Glomerular endothelial cell (primary cell): ENCODE measurements at places on chromosomes 2 and 18.

GRCh38 chr2:190443778-190444481, 35.8 kb downstream of the MFSD6 start:
- DNase-seq = no peak

DNA sequence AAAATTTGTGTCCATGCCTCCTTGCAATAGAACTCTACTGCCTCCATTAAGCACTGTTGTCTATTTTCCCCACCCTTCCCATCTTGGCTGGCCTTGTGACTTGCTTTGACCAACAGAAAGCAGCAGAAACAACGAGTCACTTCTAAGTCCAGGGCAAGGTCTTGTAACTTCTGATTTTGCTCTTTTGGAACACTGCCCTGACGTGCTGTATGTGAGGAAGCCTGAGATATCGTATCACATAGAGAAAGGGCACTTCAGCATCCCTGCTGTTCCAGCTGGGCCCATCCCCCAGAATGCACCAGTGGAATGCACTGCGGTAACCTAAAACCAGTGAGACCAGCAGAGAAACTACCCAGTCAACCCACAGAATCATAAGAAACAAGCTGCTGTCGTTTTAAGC, 28.1 kb downstream of the NCKAP1 start:
- no peak for DNase-seq

GRCh38 chr18:68121826-68122225, 593.1 kb downstream of the TMX3 start:
- DNase-seq = no peak

GRCh38 chr2:2600366-2600765, 269.3 kb upstream of the MYT1L start:
- DNase-seq = no peak

DNA sequence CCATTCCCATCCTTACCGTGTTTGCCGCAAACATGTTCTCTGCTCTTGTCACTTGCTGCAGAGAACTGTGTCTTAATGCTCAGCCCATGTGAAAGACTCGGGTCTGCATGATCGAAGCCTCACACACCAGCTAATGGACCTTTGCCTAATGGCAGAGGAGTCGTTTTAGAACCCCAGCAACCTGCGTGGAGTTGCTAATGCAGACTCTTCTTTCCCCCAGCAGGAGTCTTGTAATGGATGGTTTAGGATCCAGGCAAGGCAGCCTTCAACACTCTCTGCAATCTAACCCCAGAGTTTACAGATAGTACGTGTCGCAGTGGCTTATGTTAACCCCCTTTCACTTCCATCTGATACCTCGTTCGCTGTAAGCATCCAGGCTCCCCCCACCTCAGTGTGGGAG, 316.4 kb downstream of the AGAP1 start:
- no peak for DNase-seq

- DNase-seq = no peak
These were observed 151.2 kb downstream of the ANTXR1 start for GRCh38 chr2:69164061-69164778.

- DNase-seq = no peak
These were observed 28.5 kb downstream of the TMEM18 start for GRCh38 chr2:648476-649424.

GRCh38 chr2:240624011-240624949, 1.0 kb upstream of the GPR35 start:
- no peak for DNase-seq

DNA sequence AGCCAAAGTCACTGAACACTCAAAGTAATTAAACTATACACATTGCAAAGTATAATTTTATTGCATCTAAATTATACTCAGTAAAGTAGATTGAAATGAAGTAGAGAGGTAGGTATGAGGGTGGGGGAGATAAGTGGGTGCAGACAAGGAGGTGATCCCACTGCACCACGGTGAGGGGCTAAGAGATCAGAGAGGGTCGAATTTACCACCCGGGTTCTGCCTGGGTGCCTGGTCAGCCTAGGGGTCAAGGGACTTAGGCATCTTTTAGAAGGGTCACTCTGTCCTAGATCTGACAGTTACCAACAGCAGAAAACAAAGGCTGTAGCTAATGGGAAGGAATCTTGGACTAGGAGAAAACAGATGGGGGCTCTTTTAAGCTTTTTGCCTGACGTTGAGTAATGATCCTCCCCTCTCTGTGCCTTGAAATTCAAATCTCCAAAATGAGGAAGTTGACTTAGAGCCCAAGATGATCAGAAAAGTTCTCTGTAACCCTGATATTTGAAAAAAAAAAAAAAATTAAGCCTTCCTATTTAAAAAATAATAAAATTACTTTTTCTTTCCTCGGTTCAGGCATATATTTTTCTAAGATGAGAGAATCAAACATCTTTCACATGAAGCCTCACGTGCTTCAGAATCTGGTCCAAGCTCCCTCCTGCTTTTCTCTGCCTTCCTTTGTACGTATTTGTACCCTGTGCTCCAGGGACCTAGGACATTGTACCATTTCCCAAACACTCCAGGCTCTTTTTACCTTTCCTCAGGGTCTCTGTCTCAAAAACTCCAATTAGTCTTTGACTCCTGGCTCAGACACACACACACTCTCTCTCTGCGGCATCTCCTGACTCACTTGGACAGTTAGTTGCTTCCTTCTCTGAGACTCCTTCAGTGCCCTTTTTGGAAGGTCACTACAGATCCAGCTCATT, 353.9 kb downstream of the CYRIA start:
- no peak for DNase-seq

DNA sequence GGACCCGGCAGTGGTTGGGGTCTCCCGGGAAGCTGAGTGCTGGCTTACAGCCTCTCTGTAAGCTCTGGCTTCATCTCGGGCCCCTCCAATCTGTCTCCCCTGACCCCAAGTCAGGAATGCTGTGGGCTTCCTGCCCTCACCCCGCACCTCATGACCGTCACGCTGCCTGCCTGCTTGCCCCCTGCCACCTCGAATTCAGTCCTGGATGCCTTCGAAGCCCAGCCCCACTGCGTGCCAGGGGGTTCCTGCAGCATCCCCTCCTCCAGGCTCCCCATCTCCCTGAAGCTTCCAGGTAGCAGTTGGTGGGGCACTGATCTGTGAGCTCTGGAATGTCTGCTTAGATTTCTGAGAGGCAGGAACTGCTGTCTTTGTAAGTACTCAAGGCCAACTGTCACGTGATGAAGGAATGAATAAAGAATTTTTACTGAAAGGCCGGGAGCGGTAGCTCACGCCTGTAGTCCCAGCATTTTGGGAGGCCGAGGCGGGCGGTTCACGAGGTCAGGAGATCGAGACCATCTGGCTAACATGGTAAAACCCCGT, 6.5 kb downstream of the CLHC1 start:
- DNase-seq = no peak

DNA sequence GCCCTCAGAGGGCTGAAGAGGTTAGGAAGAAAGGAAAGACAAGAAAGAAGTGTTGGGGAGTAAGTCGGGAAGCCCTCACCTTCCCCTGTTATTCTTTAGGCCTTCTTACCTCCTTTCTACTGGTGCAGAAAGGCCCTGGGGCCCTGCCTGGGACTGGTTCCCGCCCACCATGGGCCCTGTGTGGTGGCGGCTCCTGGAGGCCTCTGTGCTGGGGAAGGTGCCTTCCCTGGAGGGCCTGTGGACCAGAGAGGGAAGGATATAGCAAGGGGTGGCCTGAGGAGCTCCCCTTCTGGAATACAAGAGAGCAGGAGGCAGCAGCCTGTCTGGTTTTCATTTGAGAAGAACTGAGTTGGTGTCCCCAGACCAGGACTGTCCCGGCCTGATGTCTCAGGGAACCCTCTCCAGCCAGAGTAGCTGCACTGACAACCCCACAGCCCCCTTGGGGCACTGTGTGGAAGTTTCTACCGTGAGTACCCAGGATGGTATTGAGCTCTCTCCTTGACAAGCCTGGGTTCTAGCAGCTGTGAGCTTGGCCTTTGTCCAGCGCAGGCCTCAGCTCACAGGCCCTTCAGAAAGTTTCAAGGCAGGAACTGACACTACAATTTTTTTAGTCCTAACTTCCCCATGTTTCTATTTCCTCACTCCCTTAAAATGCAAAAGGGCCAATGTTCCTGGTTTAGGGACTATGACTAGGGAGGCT, 47.1 kb downstream of the EFR3B start:
- DNase-seq = no peak
